ENCODE measurements at places on chromosomes 11 and 22.

DNA sequence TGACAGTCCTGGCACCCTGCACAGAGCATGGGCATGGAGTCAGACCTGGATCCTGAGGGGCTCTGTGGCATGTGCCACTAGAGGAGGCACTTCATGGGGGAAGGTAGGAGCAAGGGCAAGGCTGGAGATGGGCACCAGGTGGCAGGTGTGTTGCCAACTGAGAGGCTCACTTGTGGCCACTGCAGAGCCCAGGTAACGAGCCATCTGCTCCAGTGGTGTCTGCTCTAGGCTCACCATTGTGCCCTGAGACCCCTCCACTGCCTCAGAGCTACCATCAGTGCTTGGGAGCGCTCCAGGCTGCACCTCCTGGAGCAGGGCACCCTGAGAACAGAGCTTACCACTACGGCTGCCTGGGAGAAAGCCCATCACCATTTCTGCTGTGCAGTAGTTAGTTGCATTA, 1.3 kb upstream of the ZDHHC8 start:
- peak; percentile 36 for DNase-seq

GRCh38 chr22:28736301-28737155, 5.1 kb downstream of the CHEK2 start:
- no peak for DNase-seq

DNA sequence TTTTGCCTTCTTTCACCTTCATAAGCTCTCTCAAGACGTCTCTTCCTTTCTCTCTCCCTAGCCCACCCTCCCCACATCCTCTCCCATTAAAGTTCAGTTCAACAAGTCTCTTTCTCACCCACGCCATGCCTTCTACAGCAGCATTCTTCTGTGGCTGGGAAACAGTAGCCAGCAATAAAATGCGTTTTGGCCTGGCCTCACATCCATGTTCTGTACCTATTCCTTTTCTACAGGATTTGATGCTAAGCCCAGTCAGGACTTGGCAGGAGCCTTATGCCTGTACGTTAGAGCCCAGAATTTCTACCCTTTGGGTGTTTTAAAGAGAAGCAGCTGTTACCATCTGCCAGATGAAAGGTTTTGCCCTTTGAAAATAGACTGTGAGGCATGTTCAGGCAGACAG, 7.1 kb upstream of the CD44 start:
- no peak for DNase-seq

DNA sequence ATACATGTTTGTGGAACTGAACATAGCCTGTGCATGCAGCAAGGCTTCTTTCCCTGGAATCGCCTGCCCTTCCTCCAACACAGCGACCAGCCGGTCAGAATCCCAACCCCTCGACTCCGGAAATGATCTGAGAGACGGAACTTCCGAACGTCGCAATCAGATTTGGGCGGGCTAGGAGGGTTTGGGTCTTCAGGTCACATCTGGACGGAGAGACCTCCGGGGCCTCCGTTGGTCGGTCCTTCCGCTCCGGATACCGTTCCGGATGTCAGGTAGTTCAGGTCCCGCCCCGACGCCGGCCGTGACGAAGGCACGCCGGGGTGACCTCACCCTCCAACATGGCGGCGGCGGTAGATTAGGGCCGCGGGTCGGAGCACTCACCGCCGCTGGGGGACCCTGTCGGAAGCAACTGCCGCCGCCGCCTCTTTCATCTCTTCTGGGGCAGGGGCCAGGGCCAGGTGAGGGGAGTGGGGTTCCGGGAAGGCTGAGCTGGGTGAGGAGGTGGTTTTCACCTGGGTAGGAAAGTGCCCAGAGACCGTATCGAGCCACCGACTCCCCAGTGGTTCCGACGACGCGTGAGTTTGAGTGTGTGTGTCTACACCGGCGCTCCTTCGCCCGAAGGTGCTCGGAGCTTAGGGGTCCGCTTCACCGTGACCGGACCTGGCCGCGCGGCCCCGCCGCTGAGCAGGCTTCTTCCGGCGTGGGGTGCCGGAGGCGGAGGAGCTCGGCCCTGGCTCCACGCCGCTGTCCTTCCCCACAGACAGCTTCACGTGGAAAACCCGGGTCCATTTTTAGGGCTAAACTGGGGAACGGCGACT, at the start of gene BCL2L13:
TSS of gene BCL2L13 (plus strand) at position 326 of the 815 bp plus-strand sequence. CDS start 16,955 bp downstream, outside the sequence.
- peak; percentile 88 for DNase-seq

DNA sequence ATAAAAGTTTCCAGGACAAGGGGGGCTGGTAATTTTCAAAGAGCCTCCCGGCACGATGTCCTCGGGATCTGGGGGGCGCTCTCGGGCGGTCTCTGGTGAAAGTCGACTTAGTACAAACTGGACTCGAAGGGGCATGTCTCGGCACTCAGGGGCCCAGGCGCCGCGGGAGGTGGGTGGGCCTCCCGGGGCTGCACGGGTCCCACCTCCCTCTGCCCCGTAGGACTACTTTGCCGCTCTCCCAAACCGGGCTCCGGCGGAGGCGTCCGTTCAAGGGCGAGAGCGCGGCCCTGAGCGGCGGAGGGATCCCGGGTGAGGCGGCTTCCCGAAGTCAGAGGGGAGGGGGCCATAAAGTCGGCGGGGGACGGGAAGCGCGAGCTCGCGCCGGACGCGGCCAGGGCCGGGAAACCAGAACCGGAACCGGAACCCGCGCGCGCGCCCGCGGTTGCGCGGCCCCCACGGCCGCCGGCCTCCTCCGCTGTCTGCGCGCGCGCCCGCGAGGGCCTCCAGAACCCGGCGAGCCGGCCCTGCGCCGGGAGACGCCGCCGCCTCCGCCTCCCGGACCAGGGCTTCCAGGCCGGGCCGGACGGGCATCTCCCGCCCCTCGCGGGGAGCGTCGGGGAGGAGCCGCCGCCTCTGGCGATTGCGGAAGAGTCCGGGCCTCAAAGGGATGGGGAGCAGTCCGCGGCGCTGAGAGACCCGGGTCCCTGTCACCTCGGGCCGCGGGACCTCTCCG, at the start of gene ARHGEF12:
TSS of gene ARHGEF12 (plus strand) at position 506 of the 733 bp plus-strand sequence. CDS start 831 bp downstream, outside the sequence.
- DNase-seq, result peak; percentile 96

DNA sequence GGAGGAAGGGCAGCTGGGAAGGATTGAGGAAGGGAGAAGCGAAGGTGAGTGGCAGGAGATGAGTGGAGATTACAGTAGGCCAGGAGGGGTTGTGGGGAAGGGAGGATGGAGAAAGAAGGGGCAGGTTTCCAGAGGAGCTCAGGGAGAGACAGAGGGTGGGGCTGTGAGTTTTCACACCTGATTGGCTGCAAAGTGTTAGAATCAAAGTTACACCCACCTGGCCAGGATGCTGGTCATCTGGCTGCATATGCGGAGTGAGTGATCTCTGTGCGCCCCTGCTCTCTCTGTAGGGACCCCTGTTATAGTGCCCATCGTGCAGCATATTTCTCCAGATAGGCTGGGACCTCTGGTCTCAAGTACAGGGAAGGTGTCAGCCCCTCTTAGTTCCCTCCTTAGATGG, 18.3 kb downstream of the AMPD3 start:
- no peak for DNase-seq

DNA sequence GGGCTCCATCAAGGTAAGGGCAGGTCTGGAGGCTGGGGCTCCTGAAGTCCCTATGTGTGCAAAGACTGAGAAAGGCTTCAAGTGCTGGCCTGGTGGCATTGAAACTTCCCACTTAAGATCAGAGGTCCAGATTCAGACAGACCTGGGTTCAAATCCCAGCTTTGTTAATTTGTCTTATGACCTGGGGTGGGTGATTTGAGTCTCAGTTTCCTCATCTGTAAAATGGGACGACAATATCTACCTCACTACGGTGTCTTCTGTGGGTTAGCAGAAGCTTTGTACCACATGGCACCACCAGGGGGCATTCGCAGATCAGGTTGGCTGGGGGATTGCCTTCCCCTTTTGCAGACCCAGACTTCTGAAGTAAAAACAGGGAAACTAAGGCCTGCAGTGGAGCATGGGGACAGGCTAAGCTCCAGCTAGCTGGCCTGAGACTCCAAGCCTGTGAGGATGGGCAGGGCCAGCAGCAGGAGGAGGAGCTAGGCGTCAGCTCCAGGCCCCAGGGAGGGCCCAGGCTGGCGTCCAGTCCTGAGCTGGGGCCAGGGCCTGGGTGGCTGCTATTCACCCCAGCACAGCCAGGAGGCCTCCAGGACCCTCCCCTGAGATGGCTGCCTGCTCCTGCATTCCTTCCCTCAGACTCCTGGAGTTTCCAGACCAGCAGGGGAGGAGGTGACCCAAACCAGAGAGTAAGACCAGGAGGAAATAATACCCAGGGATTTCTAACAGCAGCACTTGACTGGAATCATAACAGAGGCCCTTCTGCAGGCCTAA, 1.5 kb downstream of the CASTOR1 start:
- DNase-seq, result no peak

DNA sequence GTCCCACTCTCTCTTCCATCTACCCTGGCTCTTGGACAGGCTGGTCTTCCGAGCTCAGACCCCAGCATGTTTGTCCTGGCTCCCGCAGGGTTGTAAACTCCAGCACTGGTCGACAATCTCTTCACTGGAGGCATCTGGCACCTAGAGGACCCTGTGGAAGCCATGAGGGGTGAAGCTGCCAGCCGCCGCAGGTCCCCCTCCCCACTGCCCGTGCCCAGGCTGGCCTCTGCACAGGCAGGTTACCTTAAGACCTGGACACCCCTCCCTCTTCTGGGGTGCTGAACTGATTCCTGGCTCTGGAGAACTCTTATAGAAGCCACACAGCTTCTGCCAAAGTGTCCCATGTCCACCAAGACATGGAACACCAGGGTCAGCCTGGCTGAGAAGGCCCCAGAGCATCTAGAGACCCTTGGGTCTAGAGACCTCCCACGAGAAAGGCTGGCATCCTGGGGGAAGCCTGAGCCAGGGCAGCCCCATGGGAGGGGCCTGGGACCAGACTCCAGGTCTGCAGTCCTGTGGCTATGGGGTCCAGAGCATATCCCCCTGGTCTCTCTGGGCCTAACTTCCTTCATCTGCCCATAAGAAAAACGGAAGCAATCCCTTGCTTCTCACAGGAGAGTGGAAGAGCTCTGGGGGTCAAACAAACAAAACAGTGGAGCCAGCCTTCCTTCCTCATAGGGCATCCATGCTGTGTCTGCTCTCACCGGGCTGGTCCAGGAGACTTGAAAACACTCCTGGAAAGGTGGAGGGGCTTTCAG, 30.6 kb downstream of the LMO1 start:
- DNase-seq, result no peak

- no peak for DNase-seq
Observed at GRCh38 chr22:49838771-49839717, 11.4 kb upstream of the BRD1 start.

DNA sequence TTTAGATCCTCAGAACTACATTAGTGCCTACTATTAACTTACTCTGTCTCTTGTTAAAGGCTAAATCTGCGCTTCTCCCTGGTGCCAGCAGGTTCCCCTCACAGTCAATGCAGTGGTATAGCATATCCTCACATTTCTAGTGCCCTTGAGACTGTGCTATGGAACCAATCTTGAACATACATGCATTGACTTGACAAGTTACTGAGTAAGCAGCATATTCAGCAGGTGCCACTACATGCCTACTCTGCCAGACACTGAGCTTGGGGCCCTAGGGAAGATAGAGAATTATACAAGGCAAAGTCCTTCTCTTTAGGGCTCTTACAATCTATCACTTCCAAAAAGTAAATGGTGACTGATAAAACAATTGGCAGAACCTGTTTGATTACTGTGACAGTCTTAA, 3.2 kb downstream of the FUT4 start:
- peak; percentile 19 for DNase-seq

- DNase-seq, result no peak
Observed at GRCh38 chr11:10607462-10608132, 39.1 kb upstream of the LYVE1 start.

GRCh38 chr11:8360086-8360828, 96.6 kb upstream of the LMO1 start:
- no peak for DNase-seq

DNA sequence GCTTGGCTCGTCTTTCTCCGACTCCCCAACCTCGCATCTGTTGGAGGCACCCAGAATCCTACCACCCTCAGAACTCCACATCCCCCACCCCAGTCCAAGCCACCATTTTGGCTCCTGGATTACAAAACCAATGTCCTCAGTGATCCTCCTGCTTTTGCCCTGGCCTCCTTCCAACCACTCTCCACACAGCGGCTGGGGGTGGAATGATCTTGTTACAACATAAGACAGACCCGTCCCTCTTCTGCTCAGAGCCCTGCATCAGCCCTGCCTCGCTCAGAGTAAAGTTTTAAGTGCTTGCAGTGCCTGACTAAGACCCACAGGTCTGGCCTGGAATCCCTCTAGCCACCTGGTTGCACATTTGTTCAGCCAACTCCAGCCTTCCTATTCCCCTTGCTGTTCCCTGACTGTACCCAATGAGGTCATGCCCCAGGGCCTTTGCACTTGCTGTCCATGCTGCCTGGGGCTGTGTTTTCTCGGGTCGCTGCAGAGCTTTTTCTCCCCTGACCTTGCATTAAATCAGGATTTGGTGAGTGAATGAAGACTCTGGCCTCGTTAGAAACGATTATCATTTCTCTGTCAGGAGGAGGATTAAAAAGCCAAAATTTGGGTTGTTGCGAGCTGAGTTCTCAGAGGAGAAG, 67.3 kb downstream of the IGF2 start:
- no peak for DNase-seq

DNA sequence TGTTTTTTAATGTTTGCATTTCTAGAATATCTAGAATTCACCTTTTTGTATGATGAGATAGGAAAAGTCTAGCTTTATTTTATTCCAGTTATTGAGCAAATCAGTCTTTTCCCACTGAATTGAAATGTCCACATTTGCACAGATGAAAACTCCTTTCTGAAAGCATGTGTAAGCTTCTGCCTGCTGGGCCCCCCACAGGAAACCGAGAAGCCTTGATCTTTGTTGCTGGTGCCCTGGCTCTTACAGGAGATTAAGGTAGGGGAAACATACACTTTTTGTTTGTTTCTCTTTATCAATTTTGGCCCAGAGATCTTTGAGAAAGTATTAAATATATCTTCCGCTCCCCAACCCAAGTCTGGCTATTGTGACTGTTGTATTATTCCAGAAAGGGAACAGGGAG, 87.2 kb upstream of the GNAZ start:
- no peak for DNase-seq

DNA sequence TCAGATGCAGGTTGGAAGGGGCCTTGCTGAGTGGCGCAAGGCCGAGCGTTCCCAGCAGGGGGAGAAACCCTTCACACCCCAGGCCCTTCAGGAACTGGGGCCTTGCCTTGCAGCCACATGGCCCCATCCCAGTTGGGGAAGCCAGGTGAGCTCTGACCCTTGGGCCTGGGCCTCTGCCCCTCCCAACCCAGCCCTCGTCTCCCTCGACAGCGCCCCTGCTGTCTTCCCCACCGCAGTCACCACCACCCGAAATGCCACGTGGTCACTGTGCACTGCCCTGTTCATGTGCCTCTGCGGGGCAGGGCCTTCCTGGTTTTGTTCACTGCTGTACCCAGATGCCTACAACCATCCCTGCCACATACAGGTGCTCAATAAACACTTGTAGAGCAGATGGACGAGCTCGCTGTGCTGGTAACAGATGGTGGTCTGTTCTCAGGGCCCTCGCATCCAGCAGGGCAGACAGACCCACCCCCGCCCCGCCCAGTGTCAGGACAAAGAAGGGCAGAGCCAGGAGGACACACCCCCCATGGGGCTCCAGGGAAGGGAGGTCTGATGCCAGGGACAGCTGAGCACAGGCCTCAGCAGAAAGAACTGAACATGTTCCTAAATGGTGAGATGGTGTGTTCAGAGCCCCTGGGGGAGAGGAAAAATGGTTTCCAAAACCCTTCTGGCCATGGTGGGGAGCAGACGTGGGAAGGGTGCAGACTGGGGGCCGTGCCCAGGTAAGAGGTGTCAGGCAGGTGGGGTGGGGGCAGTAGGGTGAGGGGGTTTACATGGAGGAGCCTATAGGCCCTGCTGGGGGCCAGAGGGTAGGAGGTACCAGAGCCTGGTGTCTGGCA, 3.7 kb downstream of the POLR2L start:
- DNase-seq, result no peak
